ENCODE measurements at places on chromosomes 2 and 18.

- DNase-seq = no peak
Measured at GRCh38 chr2:145503511-145503910, 983.6 kb upstream of the ZEB2 start.

DNA sequence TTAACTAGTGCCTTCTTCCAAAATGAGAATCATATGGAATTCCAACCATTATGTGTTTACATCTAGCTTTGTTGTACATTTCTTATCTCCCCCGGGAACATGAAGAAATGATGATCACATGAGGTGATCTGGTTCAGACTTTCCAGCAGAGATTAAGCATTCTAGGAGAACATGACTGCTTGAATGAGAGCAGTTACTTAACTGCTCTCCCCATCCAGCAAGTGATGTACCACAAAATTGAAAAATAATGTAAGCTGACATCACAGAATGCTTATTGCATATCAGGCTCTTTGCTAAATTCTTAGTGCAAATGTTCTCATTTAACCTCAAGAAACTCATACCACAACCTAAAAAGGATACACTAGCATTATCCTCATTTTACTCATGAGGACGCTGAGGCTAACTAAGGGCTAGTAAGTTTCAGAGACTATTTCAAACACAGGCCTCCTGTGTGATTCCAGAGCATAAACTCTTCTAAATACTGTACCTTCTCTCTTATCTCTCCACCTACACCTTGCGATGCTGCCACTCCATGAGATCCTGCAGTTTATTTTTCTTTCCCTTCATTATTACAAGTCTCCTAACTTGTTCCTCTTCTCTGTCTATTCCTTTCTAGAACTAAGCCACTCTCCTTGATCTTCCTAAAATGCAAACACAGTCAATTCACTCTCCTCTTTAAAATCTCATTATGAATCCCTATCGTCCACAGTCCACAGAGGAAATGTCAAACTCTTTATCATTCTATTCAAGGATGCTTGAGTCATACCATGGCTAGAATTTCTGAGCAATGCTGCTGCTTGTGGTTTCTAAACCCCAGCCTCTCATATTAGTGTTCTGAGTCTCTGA is 1224.8 kb upstream of the ZEB2 start:
- no peak for DNase-seq

- DNase-seq = no peak
Measured at GRCh38 chr2:241818229-241818942, 9.4 kb downstream of the NEU4 start.

DNA sequence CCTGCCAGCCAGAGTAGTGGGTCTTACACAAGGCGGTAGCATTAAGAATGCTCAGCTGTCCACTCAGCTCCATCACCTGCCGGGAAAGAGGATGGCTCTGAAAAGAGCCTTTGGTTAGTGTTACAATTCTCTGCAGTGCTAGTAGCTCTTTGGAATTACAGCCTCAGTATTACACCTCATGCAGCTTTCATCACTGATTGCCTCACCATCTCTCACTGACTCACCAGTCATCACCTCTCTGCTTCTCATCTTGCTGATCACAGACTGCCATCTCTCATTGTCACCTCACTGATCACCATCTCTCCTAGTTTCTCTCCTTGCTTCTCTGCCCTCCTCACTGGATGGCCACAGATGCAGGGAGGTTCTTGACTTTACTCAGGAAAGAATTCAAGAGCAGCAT is 573.5 kb upstream of the SETBP1 start:
- no peak for DNase-seq

DNA sequence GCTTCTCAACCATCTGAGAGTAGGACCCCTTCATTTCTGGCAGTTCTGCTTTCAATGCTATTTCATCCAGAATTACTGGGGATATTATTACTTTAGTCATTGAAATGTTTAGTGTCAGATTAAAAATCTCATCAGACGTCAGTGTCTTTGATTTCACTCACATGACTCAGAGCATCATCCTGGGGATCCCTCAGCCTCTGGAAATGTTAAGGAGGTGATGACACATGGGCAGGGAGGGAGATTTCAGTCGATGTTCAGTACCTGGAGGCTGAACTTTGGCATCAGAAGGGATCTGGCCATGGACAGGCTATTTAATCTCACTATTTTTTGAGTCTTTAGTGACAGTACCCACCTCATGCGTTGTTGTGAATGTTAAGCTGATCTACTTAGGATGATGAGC is 39.1 kb downstream of the OSBPL6 start:
- DNase-seq = no peak

- DNase-seq = no peak
Measured at GRCh38 chr18:13551305-13551603, 175.1 kb downstream of the FAM210A start.

GRCh38 chr2:223536546-223536945 is 65.6 kb downstream of the SCG2 start:
- no peak for DNase-seq

- DNase-seq = no peak
Measured at GRCh38 chr18:36808681-36809080, 20.1 kb downstream of the TPGS2 start.

DNA sequence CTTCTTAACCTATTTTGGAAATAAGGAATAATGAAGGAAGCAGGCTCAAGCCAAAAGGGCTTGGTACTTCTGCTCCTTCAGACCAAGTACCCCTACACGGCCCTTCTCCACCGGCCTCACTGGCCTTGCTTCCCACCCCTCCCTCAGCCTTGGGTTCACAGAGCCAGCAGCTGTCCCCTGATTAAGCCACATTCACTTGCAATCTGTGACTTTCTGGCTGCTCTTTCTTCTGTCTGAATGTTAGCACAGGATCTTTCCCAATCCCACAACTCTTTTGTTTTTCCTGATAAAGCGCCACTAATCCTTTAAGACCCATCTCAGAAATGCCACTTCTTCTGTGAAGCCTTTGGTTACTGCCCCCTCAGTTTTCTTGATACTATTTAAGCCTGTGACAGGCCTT is 52.4 kb downstream of the REEP1 start:
- DNase-seq = no peak

- DNase-seq = peak; percentile 16
Measured at GRCh38 chr2:238784671-238785527, 63.0 kb upstream of the TWIST2 start.

DNA sequence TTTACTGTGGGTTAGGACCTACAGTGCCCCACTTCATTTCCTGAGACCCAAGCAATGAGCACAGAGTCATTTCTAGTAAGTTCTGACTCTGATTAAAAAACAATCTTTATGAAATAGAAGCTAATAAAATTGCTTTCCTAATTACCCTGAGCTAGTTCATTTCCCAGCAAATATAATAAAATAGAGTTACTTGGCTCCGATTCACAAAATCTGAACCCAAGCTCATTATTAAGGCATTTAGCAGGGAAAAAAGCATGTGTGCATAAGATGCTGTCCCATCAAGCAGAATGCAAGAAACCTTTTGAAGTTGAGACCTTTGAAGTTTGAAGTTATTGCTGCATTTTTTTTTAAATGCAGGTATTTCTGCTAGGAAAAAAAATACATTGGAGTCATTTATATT is 629.1 kb downstream of the BCL11A start:
- DNase-seq = no peak

GRCh38 chr18:9017905-9018227 is 84.6 kb upstream of the NDUFV2 start:
- DNase-seq = no peak

- DNase-seq = no peak
Measured at GRCh38 chr18:63454497-63454896, 22.3 kb upstream of the SERPINB5 start.

GRCh38 chr2:118085173-118086023 is 2.9 kb upstream of the INSIG2 start:
- DNase-seq = no peak

DNA sequence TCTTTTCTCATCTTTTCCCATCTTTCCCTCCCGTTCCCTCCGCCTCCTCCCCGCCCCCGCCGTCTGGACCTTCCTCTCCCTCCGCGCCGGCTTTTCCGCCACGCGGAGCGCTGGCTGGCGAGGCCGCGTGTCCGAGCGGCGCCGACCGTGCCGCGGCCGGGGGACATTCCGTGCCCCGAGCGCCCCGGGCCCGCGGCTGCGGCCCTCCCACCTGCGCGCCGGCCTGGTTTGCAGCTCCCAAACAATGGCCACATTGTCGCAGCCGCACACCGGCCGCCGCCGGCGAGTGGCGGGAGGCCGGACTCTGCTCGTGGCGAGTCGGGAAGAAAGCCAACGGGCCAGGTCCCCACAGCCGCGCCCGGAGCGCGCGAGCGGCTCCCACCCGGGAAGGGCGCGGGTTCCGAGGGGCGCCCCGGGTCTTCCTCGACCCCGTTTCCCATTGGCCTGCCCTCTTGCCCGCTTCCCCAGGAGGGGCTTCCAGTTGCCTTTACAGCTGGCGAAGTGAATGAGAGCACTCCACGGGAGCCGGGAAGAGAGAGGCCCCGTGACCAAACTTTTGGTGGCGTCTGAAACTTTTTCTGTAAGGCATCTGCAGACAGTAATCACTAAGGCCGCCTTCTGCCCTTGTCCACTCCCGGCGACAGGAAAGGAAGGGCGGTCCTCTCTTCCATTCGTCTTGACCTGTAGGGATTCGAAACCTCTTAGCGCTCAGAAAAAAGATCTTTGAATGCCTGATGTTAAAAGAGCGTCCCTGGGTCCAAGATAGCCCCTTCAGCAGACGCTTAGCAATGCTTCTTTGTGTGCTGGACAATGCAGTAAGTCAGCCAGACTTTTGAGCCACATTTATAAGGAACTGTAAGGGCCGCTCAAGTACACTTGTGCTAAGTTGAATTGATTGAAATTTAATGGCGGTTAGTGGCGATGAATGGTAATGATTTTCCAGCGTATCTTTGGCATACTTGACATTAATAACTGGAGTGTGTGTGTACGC is 6.2 kb downstream of the GLI2 start:
- DNase-seq = no peak

DNA sequence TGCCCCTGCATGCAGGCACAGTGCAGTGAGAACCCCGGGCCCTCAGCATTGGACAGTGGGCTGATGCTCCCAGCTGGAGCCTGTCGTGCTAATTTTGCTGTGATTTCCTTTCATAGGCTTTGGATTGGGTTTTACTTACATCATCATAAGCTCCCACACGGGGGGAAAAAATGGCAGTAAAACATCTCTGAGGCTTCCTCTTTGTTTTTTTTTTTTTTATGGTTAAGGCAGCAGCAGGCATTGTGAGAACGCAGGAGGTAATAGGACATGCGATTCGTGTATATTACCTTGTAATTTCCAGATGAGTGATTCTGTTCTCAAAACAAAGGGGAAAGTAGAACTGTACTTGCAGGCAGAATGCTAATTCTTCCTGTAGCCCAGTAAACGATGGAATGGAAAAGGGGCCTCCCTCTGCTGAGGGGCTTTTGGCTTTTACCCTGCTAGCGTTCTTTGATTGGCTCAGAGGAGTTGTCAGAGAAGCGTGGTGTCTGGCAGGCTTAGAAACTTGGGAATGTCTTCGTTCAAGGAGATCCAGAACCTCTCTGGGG is 89.7 kb downstream of the NPAS2 start:
- DNase-seq = no peak

DNA sequence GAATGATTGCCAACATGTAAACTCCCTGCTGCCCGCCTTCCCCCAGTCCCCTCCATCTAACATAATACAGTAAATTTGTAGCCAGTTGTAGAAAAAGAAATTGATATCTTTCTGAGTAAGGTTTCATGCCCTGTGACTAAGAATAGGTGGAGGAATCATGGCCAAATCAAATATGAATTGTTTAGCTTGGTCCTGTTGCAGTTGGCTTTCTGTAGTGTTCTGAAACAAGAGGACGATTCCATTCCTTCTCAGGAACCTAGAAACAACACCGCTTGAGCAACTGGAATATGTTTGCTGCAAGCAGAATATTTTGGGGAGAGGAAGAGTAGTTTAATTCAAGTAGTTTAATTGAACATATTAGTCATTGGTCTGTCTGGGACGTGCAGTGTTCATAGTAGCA is 7.0 kb upstream of the DRC1 start:
- no peak for DNase-seq

DNA sequence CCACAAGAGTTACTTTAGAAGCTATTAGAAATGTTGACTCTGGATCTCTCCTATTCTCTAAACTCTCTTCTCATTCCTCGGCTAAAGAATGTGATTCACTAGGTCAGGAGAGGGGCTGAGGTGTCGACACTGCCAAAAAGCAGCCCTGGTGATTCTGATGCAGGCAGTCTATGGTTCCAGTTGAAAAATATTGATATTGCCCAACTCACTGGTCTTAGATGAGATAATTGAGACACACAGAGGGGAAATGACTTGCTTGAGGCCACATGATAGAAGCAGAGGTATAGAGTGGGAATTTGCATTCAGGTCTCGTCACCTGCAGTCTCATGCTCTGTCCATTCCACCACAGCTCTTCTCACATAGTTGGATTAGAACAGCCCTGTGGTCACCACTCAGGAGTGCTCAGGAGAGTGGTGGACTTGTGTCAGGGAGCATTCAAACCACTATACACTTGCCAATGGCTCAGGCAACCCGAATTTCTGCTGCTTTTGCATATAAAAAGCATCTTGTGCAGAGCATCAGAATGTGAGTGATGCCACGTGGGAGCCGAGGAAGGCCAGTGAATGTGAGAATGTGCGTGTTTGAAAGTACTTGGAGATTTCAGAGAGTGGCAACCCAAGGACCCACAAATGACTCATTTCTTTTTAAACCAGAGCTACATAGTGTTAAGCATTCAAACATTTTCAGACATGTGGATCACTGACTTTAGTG is 65.1 kb upstream of the CTLA4 start:
- no peak for DNase-seq

DNA sequence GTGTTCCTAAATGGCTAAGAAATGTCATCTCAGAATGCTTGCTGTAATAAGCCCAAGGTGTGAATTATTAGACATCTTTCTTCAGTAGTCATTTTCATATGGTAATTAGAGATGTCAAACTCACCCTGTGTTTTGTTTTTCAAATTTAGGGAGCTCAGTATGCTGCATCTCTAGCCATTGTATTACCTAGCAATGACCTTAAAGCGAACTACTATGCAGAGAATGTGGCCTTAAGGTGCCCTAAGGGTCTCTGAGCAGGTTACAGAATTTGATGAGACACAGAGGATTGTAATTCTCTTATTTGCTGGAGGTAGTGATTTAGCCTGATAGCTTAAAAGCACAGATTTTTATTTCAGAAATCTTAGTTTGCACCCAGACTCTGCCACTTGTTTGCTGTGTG is 1052.6 kb upstream of the DDX18 start:
- no peak for DNase-seq

GRCh38 chr18:55522011-55522410 is 66.0 kb downstream of the TCF4 start:
- no peak for DNase-seq

DNA sequence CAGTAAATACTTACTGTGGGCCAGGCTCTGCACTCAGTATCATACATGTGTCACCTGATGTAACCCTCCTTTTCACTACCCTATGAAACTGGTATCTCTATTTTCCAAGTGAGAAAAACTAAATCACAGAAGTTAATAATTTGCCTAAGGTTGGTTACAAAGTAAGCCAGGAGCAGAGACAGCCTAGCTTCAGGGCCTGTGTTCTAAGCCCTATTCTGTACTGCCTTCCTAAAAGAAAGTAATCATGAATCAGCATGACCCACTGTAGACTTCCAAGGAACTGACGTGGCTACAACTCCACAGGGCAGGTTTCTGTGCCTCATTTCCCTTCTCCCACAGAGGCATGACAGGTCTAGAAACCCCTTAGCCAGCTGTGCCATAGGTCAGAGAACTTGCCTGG is 14.3 kb downstream of the ZNF142 start:
- DNase-seq = no peak

GRCh38 chr18:9643549-9643948 is 29.2 kb upstream of the PPP4R1 start:
- no peak for DNase-seq

Data from stimulated activated CD4-positive, alpha-beta T cell treated with anti-CD3 and anti-CD28 coated beads, TNF-alpha, amount 100 ng/mL, for 4 hours (primary cell).